Aorta (tissue), 5 donors: ENCODE measurements at places on chromosomes 2 and 18.

GRCh38 chr2:19648583-19648982, 253.2 kb downstream of the TTC32 start:
- DNase-seq, result peak; percentile 80

DNA sequence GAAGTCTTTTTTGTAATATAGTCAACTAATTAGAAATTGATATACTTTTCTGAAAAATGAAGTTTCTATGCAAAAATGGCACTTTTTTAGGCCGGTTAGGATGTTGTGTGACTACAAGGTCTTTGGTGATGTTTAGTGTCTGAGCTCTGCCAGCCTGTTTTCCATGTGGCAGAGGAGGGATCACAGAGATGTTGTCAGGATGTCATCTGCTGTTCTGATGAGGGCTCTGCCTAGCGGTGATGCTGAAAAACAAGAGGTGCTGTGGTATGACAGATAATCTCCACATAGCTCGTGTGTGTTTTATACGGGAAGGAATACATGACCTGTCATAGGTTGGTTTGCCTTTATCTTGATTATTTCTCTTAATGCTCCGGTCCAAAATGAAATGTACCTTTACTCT, 12.0 kb upstream of the IAH1 start:
- no peak for DNase-seq

GRCh38 chr18:36638224-36638623, 190.6 kb downstream of the TPGS2 start:
- DNase-seq, result no peak

- DNase-seq, result no peak
Measured at GRCh38 chr18:59459369-59460071, 100.5 kb upstream of the LMAN1 start.

DNA sequence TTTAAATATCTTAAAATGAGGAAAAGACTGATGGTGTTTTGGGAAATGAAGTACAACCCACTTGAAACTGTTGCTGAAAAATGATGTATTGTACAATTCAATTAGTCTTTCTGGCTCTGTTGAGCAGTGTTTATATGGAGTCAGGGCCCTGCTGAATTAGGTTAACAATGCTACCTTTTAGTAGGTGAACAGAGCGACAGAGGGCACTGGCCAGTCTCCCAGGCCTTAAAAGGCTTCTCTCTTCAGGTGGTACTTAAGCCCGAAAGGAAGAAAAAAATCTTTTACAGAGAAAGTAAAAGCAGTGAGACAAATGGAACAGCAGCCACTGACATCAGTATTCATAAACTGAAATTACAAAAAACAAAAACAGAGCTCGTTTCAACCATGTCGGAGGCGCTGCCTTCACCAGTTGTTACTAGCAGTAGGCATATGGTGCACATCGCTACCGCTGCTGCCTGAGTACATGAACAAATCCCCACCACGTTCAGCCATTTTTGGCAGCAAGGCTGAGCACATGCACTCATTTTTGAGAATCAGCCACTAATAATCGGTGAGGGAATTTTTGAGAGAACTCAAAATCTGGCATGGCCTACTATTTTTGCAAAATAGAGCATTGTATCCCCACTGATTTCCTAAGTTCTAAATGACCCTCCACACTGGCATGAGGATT, 91.8 kb downstream of the PLEKHM3 start:
- DNase-seq, result no peak

DNA sequence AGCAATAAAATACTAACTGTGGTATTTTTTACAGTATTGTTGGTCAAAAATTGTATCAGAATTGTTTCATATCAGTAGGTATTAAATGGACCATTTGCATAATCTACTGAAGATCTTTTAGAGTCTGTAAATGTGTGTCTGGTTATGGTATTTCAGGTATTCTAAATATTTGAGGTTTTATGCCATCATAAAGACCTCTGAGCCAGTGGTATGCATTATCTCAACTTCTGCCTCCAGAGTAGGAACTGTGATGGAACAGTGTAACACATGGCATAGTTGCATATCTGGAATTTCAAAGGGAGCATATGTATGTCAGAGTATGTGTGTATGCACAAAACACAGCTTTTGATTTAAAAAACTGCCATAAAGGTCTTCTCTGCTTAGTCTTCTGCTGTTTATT, 15.4 kb downstream of the GREB1L start:
- no peak for DNase-seq

DNA sequence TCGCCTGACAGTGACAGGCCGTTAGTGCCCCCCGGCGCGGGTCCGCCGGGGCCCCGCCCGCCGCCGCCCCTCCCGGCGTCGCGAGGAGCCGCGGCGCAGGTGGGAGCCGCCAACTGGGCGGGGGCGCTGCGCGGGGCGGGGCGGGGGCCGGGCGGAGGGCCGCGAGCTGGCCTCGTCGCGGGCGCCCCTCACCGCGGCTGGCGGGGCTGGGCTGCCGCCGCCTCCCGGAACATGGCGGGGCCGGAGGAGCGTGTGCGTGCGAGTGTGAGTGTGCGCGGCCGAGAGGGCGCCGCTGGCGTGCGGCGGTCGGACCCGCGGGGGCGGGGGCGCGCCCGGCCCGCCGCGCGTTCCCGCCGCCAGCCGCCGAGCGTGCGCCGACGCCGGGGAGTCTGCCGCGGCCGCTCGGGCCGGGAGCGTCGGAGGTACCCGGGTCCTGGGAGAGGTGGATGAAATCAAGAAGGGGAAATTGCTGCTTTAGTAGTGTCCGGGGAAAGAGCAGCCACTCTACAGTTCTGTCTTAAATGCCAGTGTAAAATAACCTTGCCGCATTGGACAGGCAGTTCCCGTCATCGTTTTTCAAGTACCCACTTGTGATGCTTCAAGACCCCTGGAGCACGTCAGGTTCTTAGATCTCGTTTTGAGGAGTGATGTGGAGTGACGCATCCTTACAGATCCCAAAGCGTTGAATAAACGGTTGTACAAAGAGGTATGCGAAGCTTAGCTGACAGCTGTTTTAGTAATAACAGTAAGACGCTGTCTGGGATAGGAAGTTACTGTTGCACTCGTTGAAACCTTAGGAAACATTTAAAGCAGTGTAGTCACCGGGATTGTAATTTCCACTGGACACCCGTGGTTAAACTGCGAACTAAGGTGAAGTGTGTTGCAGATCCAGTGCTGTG, 836 bp downstream of the ANKRD12 start:
- DNase-seq, result peak; percentile 87

- DNase-seq, result no peak
Measured at GRCh38 chr2:18505703-18506341, 54.6 kb downstream of the RDH14 start.

DNA sequence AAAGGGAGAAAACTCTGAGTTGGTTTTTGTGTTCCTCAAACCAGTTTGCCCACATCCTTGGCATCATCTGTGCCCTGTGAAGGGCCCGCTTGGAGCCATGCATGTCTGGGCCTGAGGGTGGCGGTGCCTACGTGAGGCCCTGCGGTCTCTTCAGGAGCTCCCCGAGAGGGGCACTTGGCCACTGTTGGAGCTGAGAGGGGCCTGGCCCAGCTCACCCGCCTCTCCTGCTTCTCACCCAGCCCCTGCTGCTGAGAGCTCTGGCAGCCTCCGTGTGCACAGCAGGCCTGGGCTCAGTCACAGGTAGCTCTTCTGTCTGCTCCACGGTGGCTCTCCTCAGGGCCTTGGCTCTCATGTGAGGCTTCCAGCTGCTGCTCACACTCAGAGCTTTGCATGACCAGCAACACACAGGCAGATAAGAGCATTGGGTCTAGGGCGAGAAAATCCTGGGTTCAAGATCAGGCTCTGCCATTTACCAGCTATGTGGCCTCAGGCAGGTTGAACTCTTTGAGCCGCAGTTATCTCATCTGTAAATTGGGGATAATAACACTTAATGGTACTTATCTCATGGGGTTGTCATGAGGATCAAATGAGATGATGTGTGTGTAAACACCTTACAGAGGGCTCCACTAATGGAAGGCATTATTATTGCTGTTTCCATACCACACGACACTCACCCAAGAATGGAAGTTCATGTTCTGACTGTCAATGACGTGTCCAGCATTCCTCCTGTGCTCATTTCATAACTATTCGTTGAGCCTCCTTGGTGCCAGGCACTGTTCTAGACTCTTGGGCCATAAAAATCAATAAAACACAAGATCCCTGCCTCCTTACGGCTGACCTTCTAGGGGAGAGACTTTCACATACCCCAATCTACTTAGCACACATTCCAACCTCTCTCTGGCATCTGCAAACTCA, 41.6 kb upstream of the PLB1 start:
- peak; percentile 71 for DNase-seq

GRCh38 chr2:1840046-1840445, 95.7 kb upstream of the PXDN start:
- DNase-seq, result peak; percentile 68

GRCh38 chr2:3728104-3729054, 25.0 kb downstream of the DCDC2C start:
- DNase-seq, result no peak

- DNase-seq, result no peak
Measured at GRCh38 chr2:61135510-61135909, 26.5 kb upstream of the C2orf74 start.

DNA sequence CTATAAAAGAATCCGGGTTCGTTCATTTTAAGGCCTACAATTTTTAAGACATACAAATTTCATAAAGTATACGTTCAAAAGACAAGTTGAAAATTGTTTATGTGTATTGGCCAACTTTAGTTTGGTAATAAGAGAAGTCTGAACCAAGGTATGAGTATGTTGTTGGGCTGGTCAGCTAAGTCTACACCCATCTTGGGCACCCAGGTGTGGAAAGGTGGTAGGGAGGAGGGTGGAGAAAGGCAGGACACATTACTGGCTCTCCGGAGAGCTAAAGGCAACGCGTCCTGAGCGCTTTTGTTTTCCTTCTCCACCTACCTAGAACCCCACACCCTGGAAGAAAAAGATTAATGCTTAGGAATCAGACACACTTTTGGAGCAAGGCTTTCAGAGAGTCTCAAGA, 899 bp upstream of the PELI1 start:
- DNase-seq, result no peak

GRCh38 chr2:118084491-118085089, 3.7 kb upstream of the INSIG2 start:
- no peak for DNase-seq

- DNase-seq, result no peak
Measured at GRCh38 chr2:186590759-186591505, 1.1 kb downstream of the ITGAV start.
